ENCODE measurements at places on chromosomes 6 and 20.
A peak's percentile ranks its signal among the peaks of the same experiment; 100 is the strongest.

DNA sequence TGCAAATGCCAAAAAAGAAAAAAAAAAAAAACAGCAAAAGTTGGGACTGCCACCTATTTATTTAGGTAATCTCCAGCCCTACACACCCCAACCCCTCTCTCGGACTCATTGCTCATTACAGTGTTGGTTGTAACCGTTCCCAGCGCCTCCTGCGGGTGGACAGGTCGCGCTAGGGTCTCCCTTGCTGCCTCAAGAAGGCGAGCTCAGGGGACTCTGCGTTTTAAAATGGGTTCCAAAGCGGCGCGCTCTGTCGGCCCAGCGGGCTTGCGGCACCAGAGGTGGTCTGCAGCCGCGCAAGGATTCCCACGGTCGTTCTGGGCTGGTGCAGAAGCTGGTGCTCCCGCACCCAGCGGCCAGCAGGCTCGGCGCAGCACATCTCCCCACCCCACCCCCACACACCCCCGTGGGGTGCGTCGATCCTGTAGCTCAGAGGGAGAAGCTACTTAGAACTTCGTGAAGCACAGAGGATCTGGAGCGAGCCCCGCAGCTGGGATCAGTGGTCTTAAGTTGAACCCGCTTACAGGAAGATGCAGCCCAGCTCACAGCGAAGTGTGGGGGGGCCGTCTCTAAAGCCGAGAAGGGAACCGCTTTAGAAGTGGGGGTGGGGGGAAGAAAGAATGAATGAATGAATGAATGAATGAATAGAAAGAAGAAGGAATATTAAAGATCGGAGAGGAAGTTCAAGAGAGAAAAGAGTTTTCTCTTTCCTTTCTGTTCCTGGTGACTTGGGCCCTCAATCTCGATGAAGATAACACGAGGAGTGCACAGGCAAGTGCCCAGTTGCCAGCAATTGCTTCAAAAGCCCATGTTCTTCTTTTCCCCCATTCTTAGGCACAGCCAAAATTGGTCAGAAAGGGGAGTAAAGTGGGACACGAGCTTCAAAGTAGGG lies 780 bp downstream of the TFAP2A start:
- DNase-seq = no peak

GRCh38 chr6:63739094-63739687 lies 103.6 kb downstream of the PHF3 start:
- DNase-seq = no peak

DNA sequence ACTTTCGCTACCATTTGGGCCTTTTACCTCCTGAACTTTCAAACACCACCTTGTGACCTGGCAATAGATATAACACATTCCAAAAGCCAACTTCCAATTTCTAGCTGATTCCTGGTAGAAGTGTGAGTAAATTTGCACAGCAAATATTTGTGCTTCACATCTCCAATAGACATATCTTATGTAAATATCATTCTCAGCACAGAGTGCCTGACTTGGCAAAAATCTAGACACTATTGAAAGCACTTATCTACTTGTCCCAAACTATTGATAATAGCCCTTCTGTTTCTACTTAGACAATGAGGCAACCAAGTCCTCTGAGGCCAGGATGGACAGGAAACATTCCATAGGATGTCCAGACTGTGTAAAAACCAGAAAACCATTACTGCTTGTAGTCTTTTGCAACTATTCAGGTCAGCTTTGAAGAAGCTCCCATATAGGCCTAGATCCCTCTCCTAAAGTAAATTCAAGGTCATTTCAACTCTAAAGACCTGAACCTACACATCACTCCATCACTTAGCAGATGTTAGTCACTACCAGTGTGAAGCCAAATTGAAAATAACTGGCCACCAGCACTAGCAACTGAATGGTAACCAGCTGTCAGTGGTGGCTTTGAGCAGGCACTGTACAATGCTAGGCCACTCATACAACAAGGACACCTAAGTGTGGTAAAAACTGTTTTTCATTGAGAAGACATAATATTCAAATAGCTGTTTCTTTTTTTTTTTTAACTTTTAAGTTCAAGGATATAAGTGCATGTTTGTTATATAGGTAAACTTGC lies 95.3 kb upstream of the RSPO3 start:
- no peak for DNase-seq

DNA sequence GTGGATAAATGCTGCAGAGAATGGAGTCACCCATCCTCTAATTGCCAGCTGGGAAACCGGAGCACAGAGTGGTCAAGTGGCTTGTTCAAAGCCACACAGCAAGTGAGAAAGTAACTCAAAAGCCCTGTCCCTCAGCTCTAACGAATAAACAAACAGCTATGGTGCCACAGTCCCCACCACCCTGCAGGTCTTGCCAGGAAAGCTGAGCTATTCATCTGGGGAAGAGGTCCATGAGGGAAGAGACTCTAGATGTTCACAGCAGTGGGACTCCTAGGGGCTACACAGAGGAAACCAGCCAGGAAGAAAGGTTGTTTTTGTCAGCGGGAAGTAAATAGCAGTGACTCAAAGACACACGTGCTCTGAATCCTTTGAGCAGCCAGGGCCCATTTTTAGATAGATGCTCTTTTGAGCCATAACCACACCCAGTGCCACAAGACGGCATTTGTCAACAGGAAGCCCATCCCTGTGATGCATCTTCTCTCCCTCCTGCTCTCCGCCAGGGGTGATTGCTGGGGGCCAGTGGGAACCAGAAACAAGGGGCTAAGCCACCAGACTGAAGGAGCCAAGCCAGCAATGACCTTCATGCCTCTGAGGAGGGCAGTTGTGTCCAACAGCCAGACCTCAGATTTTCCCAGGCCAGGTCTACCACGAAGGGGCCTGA lies 32.4 kb upstream of the TCP11 start:
- no peak for DNase-seq

GRCh38 chr20:39268981-39269461 lies 306.9 kb downstream of the DHX35 start:
- DNase-seq = no peak

GRCh38 chr6:108874470-108875160 lies 26.4 kb downstream of the ARMC2 start:
- no peak for DNase-seq

GRCh38 chr6:92648364-92649086 lies 770.8 kb downstream of the EPHA7 start:
- DNase-seq = peak; percentile 92

DNA sequence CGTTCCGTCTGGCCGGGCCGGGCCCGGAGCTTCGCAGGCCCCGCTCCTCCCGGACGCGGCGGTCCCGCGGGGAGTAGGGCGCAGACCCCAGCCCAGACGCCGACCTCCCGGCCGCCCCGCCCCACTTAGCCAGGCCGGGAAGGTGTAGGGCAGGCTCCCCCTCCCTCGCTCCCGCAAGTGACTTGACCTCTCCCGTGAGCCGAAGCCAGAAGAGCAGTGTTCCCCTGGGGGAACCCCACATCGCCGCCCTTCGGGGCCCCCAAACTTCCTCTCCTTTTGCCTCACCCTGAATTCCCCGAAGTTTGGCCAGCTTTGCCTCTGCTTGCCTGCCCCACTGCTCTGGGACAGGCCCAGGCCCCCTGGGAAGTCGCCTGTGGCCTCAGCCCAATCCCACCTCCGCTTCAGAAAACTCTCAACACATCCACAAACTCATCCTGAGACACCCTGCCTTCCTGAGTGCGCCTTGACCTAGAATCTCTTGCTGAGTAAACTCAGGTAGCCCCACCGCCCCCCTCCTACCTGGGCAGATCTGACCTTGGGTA lies 524 bp upstream of the NOL4L start:
- DNase-seq = no peak

- no peak for DNase-seq
Measured at GRCh38 chr6:141309295-141309694, 823.4 kb upstream of the GJE1 start.

- DNase-seq = no peak
Measured at GRCh38 chr20:24829649-24830370, 119.3 kb upstream of the CST7 start.

- no peak for DNase-seq
Measured at GRCh38 chr6:127147534-127147933, 29.1 kb downstream of the RSPO3 start.

GRCh38 chr6:135972586-135972985 lies 121.1 kb downstream of the PDE7B start:
- DNase-seq = no peak

DNA sequence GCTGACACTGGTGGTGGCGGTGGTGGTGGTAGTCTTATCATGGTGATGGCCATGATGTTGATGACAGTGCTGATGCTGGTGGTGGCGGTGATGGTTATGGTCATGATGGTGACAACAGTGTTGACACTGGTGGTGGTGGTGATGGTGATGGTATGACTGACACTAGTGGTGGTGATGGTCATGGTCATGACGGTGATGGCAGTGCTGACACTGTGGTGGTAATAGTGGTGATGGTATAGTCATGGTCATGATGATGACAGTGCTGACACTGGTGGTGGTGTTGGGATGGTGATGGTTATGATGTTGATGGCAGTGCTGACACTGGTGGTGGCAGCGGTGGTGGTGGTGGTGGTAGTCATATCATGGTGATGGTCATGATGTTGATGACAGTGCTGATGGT lies 205.7 kb downstream of the CDH4 start:
- DNase-seq = no peak

DNA sequence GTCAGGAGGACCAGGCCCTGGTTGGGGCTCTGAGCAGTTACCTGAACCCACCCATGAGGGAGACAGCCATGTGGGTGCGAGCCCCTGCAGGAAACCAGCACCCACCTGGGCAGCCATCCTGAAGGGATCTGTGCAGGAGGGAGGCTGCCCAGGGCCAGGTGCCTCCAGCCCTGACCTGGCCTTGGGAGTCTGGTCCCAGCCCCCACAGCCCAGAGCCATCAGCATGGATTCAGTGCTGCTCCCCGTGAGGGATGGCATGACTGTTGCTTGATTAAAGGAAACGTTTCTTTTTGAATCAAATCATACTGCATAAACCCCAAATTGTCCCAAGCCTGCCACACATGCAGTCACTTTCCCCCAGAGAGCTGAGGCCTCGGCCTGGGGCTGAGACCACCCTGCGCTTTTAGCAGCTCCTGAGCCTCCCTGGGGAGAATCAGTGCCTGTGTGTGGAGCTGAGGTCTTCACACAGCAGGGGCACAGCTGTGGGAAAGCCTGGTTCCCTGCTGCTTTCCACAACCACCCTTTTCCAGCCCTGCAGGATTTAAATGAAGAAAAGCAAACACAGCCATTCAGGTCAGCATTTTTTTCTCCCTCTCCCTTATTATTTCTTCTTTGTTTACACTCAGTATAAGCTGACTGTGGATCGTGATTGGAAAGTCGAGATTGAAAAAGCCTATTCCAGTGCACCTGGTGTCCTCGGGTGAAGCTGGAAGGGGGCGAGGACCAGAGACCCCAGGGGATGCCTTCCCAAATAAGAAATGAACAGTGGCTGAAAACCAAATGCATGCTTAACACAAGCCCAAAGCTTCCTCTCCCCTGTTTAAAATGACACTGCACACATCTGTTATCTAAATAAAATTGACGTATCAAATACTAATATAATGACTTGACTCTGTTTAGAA lies 283.9 kb downstream of the SMOC2 start:
- DNase-seq = peak; percentile 60

GRCh38 chr6:37972994-37973757 lies 153.6 kb downstream of the ZFAND3 start:
- DNase-seq = no peak

- no peak for DNase-seq
Measured at GRCh38 chr6:70735513-70735912, 67.8 kb downstream of the SMAP1 start.

GRCh38 chr6:18306977-18307376 lies 42.6 kb upstream of the DEK start:
- no peak for DNase-seq

DNA sequence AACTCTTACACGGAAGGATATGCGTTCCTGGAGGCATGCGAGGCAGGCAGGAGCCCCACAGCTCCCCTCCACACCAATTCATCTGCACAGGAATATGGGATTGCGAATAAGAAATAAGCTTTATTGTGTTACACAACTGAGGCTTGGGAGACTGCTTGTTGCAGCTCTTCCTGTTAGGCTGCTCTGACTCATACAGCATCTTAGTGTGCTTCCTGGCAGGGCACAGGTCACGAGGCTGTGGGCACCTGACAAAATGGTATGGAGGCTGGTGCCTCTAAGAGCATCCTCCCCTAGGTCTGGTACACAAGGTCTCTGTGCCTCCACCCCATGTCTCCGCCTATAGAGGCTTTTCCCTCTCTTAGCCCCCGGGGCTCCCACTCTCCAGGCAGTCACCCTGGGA lies 6.8 kb downstream of the SLC22A3 start:
- no peak for DNase-seq

GRCh38 chr6:7887278-7887991 lies 23.2 kb downstream of the TXNDC5 start:
- DNase-seq = no peak

- no peak for DNase-seq
Measured at GRCh38 chr6:94414041-94414440, 994.7 kb upstream of the EPHA7 start.

- DNase-seq = no peak
Measured at GRCh38 chr20:7858734-7859250, 81.5 kb downstream of the HAO1 start.

GRCh38 chr20:57088436-57088835 lies 178.0 kb downstream of the BMP7 start:
- DNase-seq = no peak

DNA sequence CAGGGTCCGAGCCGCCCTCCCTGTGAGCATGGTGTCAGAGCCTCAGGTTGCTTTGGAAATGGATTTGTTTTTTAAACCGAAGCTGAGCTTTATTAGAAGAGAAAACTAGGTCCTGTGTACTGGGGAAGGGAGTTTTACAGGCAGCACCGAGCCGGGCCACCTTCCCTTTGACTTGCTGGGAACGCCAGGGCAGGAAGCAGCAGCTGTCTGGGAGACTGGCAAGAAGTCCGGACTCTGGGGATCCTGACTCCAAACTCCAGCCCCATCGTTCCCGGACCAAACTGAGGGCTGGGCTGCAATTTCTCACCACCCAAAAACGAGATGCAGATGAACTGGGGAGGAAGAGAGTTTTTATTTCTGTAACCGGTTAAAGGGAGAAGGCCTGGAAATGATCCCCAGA lies 214.9 kb upstream of the KCNG1 start:
- DNase-seq = no peak

DNA sequence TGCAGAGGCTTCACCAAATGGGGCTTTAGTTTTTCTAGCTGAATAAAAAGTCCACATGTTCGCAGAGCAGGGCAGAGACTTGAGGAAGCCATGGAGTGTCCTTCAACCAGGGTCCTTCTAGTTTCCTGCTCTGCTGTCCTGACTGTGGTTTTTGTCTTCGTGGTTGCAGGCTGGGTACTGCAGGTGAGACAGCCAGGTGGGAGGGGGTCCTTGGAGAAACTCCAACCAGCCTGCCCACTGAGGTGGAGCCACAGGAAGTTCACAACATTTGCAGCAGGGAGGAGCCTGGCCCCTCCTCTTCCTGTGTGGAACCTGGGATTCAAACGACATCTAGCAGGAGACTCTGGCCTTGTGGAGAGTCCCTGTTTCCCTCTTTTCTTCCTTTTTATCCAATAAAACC lies 68.8 kb upstream of the MYLIP start:
- DNase-seq = no peak

DNA sequence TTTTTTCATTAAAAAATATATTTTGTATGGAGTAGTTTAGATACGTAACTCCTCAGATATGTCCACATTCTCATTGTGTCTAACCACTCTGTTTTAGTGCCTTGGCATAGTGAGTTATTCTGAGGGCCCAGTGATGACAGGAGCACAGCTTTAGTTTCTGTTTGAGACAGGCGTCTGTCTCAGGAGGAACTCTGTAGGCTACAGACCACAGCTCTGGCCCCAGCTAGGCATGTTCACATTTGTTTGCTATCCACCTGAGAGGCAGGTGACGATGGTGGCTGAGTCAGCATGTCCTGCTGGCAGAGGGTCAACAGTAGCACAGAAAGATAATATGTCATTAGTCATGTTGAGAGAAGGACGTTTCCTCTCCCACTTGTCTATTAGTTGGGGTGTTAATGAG lies 16.3 kb downstream of the LRRC1 start:
- DNase-seq = peak; percentile 72

GRCh38 chr20:23106271-23106851 lies 20.2 kb upstream of the CD93 start:
- DNase-seq = no peak

Data from NCI-H1417 treated with DMSO at 0.1 percent for 48 hours (cell line).